ENCODE measurements at places on chromosomes 5 and 9.

DNA sequence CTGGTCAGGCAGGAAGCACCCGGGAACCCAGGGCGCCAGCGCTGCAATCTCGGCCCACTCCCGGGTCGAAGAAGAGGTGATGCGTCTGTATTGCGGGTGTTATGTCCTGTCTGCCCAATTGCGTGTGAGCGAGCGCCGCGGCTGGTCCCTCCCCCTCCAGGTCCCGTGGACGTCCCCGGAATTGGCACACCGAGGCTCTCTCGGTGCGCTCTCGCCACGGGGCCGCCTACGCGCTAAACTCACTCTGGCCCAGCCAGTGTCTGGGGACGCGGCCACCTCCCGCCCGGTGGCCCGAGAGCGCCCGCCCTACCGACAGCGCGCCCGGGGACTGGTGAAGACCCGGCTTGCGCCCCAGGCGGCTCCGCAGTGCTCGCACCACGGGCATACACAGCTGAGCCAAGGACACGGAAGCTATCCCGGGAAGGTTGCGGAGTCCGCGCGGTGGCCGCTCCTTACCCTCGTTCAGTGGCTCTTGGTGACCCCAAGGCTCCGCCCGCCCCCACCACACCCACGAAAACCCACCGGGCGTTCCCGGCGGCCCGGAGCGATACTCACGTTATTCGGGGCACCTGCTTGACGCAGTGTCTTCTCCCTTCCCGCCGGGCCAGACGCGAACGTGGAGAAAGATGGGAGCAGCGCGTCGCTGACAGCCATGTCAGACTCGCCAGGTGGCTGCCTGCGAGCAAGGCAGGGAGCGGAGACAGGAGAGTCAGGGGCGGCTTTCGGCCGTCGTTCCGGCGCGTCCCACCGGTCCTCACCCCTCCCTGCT lies 1.0 kb downstream of the KLF4 start:
- no peak for DNase-seq

- no peak for DNase-seq
These were observed 26.2 kb upstream of the IRX4 start for GRCh38 chr5:1908931-1909330.

DNA sequence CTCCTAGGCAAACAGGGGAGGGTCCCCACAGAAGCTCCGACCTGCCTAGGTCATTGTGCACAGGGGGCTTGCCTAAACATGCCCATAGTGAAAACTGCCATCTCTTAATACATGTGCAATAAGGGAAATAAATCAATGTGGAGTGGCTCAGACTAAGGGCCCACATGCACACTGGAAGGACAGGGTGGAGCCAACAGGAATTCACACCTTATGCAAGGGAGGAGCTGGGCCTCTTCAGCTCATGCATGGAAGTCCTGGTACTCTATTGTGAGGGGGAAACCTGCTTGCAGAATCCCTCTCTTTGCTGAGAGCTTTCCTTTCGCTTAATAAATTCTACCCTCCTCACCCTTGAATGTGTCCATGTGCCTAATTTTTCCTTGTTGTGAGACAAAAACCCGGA lies 815.8 kb downstream of the EFNA5 start:
- no peak for DNase-seq

DNA sequence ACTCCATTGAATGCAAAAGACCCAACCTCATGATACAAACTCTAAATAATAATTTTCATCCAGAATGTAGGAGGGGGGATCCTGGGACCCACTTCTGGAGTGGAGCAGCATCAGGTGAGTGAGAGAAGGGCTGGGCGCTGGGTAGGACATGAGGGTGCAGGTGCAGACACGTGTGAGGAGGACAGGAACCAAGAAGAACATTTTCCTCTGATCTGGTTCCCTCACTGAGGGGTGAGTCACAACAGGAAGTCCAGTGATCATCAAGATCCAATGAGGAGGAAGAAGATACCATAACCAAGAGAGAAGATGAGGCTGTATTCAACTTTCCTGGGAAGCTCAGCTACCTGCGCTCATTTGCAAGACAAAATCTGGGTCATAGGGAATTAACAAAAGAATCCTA lies 57.4 kb downstream of the SFXN1 start:
- no peak for DNase-seq

DNA sequence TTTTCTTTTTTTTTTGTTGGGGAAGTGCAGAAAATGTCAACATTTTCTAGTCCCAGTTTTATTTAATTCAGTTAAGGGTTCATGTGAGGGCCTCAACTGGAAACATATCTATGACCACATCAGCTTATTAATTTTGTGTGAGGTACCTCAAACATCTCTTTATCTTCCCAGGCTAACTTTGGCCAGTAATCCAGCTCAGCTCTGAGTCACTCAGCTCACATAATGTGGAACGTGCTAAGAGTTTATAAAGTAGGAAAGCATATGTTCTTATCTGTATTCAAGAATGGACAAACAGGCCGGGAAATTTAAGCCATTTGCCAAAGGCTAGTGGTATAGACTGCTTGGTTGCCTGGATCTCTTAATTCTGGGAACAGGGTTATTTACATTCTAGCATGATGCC lies 118.4 kb downstream of the INSYN2B start:
- no peak for DNase-seq

GRCh38 chr5:179467441-179467840 lies 82.9 kb upstream of the RUFY1 start:
- no peak for DNase-seq

DNA sequence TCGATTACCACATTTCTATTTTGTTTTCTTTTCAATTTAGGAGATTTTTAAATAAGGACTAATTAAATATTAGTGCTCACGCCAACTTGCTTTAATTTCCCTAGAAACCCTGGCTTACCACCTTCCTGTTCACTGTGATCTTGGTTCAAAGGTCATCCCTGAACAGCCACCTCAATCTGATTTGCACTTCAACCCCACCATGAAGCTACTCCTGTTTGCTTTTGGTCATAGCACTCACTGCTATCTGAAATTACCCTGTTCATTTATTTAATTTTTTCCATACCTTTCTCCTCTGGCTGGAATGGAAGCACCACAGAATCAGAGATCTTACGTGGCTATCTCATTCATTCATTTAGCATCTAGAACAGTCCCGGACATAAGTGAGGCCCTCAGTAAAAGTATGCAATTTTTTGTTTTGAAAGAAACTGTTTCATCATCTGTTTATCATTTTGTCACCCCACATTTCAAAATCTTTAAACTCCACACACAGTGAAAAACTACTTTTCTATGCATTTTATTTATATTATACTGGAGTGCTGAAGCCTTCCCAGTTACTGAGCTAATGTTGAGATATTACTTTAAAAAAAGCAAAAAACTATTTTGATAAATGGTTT lies 17.2 kb upstream of the ADAMTSL1 start:
- no peak for DNase-seq
